A549 treated with Hydrocortisone at 1 μM for 4 hours (cell line): ENCODE measurements at places on chromosomes 7 and 10. TPM values are rescaled to one million over a fixed set of nuclear protein-coding genes. Genes with fewer than 3 reads are reported as not detected.

Gene ELOVL3
- total RNA-seq, result 0.29 to 0.46 TPM (median 0.33 TPM) in 5 replicates

Gene AOAH
- total RNA-seq, result 0.12 to 0.15 TPM in 2 of 5 replicates, not detected in the others

Gene C10orf90
- total RNA-seq, result 2.7 to 3.6 TPM (median 3.2 TPM) in 5 replicates

Gene NPC1L1
- total RNA-seq, result 0.05 to 0.11 TPM (median 0.08 TPM) in 5 replicates

Gene PCDH15
- total RNA-seq, result not detected in 5 replicates

Gene SPDYE2B
- total RNA-seq, result not detected in 5 replicates

Gene DPCD
- total RNA-seq, result 32.8 to 36.5 TPM (median 33.5 TPM) in 5 replicates
